Activated CD4-positive, alpha-beta T cell treated with anti-CD3 and anti-CD28 coated beads, Interleukin-2, amount 50 U/mL, for 24 hours (primary cell): ENCODE measurements at places on chromosomes 12 and 14.
A peak's percentile ranks its signal among the peaks of the same experiment; 100 is the strongest.

DNA sequence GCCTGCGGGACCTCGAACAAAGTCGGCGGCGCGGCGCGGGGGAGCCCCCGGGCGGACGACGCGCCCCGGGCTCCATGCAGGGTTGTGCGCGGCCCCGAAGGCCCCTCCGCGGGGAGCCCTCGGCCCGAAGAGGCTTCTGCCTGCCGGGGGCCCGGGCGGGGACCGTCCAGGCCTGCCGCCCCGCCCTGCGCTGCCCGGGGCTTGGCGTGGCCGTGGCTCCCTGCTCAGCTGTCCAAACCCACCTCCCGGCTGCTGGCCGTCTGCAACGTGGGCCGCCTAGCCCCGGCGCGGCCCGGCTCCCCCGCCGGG, 670 bp downstream of the DYRK2 start:
- no peak for DNase-seq

- no peak for DNase-seq
These were observed 22.3 kb upstream of the ACTN1 start for GRCh38 chr14:69001375-69001774.

GRCh38 chr14:104462651-104463630, 116.6 kb upstream of the C14orf180 start:
- DNase-seq: no peak

GRCh38 chr12:5708371-5708770, 236.7 kb downstream of the ANO2 start:
- DNase-seq: no peak

- DNase-seq: no peak
These were observed 40.7 kb upstream of the CMKLR1 start for GRCh38 chr12:108379823-108380222.

DNA sequence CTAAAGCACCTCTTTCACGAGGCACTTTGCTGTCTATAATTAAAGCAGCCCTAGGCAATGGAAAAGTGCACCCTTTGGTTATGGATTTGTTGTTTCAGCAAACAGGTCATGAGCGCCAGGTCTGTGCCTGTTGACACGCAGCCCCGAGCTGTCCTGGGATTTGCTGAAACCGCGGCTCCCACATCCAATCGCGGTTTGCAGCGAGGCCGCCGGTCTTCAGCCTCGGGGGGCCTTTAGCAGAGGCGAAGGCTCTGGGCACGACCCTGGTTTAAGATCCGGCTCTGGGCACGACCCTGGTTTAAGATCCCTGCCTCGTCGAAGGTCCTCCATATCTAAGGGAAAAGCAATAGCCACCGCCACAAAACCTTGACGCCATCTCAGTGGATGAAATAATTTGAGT, 79.2 kb downstream of the GLT1D1 start:
- no peak for DNase-seq

DNA sequence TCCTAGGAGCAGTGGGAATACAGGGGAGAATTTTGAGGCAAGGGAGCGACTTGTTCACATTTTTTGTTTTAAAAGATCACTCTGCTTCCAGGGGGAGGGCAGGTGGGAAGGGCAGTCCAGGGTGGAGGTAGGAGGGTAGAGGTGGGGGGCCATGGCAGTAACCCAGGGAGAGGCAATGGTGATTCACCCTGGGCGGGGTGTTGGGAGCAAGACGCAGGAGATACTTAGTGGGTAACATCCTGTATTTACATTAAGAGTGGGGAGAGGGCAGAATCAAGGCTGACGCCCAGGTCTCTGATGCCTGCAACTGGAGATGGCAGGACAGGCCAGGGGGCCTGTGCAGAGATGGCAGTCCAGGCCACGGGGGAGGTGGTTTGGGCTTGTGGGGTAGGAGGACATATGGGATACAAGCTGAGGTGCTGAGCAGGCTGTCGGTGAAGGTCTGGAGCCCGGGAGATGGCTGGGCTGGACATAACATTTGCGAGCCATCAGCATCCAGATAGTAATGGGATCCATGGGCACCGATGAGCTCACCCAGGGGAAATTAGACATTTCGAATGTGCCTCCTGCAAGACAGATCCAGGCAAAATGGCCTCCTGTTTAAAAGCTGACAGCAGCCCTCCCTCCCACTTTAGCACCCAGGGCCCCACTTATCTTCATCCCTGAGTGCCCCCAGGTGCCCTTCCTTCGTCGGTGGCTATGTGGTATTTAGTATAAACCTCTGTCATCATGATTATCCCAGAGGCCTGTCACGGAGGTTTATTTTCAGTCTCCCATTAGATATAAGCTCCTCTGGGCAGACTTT, 9.3 kb downstream of the EML1 start:
- DNase-seq: no peak

- DNase-seq: no peak
These were observed 66.2 kb upstream of the BCL2L14 start for GRCh38 chr12:12004524-12004923.

GRCh38 chr14:76050797-76051392, 65.3 kb downstream of the IFT43 start:
- DNase-seq: no peak

DNA sequence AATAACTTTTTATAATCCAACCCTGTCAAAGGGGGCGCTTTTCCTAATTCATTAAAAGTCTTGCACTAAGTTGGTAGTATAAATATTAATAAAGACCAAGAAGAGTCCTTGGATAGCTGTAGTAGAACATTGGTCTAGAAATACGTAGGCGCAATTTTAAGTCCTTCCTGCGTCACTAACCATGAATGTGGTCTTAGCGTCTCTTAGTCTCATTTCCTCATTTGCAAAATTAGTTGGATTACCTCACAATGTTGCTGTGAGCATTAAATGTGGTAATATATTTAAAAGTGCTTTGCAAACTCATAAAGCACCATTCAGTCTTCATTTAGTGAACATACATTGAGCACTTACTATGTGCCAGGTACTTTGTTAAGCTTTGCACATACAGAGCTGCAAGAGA, 149.7 kb downstream of the AEBP2 start:
- DNase-seq: no peak

DNA sequence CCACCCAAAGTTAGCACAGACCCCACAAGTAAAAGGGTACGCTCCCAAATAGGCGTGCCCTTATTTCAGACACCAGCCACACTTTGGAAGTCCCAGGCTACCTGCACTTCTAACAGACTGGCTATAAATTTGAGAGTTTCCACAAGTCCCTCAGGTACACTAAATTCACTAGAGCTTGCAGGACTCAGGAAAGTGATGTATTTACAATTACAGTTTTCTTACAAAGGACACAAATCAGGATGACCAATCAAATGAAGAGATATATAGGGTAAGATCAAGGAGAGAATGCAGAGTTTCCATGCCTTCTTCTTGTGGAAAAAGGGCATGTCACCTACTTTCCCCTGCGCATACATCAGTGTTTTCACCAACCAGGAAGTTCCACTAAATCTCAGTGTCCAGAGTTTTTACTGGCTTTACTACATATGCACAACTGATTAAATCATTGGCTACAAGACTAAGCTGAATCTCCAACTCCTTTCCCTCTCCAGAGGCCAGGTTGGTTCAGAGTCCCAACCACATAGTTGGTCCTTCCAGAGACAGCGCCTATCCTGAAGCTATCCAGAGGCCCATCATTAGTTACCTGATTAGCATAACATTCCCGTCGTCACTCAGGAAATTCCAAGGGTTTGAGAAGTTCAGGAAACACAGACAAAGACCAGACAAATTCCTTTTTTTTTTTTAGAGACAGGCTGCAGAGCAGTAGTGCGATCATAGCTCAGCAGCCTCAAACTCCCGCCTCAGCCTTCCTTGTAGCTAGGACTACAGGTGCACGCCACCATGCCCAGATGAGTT, 84.2 kb downstream of the DENND5B start:
- no peak for DNase-seq

DNA sequence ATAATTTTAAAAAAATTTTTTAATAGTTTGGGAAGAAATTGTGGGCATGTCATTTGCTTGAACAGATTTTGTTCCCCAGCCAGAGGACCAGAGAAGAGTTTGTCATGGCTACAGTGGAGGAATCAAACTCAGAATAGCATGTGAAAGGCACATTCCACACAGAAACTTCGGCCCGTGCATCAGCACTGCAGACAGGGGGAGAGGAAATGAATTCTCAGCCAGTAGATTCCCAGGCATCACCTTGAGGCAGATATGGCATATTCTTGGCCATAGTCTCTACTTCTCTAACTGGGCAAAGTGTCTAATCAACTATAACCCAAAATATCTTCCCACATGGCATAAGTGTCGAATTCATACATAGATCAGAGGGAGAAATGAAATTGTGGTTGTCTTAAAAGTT, 153.3 kb downstream of the PRKCH start:
- no peak for DNase-seq

GRCh38 chr12:52515927-52516831, 4.0 kb downstream of the KRT5 start:
- DNase-seq: no peak

- DNase-seq: no peak
These were observed 86.8 kb downstream of the RFLNA start for GRCh38 chr12:124381456-124382296.

GRCh38 chr12:70354787-70355186, 11.3 kb upstream of the KCNMB4 start:
- no peak for DNase-seq

- DNase-seq: no peak
These were observed 71.1 kb downstream of the ARL6IP4 start for GRCh38 chr12:123051556-123051955.

- DNase-seq: peak; percentile 63
These were observed 525.2 kb upstream of the CCDC196 start for GRCh38 chr14:65961004-65961403.
